ENCODE measurements at places on chromosomes 12 and 14. TPM values are rescaled to one million over a fixed set of nuclear protein-coding genes. Genes with fewer than 3 reads are reported as not detected.

DNA sequence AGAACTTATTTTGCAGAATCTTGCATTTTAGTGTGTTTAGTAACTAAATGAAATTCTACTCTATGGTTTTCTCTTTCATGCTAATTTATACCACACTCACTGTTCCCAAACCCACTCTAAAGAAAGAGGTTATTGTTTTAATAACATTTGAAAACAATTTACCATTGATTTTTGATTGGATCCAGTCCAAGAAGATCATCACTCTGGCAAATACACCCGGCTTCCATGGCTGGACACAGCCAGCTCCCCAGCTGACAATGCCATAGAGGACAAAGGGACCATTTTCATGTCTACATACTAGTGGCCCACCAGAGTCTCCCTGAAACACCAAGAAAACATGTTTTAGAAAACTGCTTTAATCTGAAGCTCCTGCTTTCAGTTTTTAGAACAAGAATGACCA is 42.4 kb downstream of the OVCH1 start:
- no peak for DNase-seq

PCED1B gene
- total RNA-seq, result 5.1 TPM

- DNase-seq, result no peak
Measured at GRCh38 chr12:20508962-20509361, 140.6 kb downstream of the PDE3A start.

- no peak for DNase-seq
Measured at GRCh38 chr14:26663506-26663905, 65.7 kb upstream of the NOVA1 start.

DNA sequence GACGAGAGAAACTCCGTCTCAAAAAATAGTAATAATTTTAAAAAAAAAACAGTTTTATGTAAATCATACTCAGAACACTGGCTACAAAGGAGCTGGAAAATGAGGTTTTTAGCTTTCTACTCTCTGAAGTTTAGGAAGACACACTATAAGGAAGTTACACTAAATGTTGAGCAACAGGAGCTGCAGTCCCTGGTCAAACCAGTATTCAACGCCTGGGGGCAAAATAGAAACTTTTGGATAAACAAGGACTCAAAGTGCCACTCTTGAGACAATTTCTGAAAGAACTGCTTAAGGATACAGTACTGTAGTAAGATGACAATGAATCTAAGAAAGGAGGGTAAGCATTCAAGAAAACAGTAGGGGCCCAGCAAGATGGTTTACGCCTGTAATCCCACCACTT is 29.3 kb downstream of the ACTR6 start:
- DNase-seq, result no peak

FITM1 gene
- not detected for total RNA-seq

PRB2 gene
- total RNA-seq, result not detected

DNA sequence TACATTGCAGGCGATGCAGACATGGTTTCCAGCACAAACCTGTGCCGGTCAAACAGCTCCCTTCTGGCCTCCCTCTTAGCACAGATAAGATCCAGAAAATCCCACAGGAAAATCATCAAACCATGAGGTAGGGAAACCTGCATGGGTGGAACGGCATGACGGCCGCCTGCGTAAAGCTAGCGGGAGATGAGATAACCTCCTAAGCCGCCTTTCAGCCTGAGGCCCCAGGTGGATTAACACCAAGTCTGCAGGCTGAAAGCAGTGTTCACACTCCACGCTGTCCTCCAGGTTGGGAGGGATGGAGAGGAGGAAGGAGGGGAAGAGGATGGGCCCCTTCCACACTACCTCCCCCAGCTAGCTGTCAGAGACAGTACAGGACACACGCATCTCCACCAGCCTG is 63.8 kb downstream of the TSPAN11 start:
- no peak for DNase-seq

DNA sequence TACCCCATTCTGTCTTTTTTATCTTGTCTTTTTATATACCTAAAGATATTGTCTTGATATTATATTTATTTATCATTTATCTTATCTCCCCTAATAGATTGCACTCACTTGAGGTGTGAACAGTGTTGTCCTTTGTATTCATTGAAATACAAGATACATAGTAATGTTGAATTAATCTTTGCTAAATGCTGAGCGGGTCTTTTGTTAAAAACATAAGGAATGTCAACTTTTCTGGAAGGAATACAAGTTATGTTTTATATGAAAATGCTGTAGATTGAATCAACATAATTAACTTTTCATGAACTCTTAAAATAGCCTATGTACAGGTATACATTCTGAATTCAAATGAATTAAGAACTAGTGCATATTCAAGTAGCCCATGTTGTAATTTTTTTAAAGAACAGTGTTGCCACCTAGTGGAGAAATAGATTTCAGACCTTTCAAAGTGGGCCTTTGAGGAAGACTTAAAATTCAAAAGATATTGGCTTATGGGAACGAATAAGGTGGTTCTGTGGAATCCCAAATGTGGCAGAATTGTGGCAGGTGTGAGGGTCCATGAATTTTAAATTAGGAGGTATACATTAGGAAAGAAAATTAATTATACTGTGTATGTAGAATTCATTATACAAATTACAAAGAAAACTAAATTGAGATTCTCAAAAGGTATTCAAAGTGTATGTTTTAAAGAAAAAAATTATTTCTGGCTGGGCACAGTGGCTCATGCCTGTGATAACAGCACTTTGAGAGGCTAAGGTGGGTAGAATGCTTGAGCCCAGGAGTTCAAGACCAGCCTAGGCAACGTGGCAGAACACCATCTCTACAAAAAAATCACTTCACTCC is 19.1 kb downstream of the BBOF1 start:
- peak; percentile 73 for DNase-seq

DNA sequence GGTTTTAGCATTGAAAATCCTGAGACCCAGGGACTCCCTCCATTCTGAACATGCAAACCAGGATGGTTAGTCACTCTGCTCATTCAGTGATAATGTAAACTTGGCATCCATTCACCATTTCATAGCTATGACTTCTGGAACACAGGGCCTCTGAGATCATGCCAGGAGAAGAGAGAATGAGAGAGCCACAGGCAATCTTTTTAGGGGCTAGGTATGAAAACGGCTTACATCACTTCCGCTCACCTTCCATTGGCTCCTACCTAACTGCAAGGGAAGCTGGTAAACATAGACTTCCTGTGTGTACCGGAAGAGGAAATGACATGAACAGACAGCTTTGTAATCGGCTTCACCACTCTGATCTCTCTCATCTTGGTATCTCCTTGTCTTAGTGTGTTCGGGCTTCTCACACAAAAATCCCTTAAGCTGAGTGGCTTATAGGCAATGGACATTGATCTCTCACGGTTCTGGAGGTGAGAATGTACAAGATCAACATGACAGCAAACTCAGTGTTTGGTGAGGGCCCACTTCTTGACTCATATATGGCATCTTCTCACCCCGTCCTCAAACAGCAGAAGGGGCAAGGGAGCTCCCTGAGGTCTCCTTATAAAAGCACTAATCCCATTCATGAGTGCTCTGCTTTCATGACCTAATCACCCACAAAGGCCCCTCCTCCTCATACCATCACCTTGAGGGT is 465.9 kb upstream of the TBX3 start:
- DNase-seq, result no peak

- DNase-seq, result no peak
Measured at GRCh38 chr12:53059434-53060063, 9.7 kb downstream of the TNS2 start.

TBX5 gene
- 0.21 TPM for total RNA-seq

GRCh38 chr14:70907996-70908934 is 1.0 kb downstream of the PCNX1 start:
- DNase-seq, result peak; percentile 92

- DNase-seq, result no peak
Measured at GRCh38 chr12:45304514-45305178, 88.8 kb downstream of the ANO6 start.

LUM gene
- not detected for total RNA-seq

- no peak for DNase-seq
Measured at GRCh38 chr12:29012673-29013072, 136.4 kb upstream of the FAR2 start.

DNA sequence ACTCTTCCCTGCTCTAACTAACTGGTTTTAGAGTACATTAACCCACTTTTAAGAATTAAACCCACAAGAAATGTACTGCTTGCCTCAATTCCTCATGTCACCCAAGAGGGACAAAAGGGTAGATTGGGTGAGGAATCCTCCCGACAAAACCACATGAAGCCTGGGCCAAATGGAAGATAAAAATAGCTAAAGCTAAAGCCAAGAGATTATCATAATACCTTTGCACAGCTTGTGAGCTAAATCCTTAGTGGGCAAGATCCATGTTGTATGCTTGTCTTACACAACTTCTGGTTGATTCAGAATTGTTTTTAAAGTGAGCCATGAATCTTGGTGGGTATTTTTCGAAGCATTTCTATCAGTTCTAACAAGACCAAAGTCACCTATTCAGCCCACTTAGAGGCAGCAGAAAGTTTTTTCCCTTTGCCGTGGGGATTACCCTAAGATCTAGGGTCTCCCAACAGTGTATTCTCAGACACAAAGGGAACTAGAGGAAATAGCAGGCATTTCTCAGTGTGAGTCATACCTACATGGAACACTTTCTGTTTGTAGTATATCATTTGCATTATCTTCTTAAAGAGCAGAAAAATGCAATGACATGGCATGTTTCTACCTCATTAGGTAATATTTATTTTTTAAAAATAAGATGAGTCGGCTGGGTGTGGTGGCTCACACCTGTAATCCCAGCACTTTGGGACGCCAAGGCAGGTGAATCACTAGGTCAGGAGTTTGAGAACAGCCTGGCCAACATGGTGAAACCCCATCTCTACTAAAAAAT is 616.6 kb downstream of the KCNH5 start:
- no peak for DNase-seq

NTN4 gene
- total RNA-seq, result 3.3 TPM

PRKCH gene
- 10.0 TPM for total RNA-seq

- DNase-seq, result no peak
Measured at GRCh38 chr12:111204788-111205241, 164.1 kb downstream of the PHETA1 start.

GRCh38 chr12:18430425-18431048 is 169.2 kb downstream of the PIK3C2G start:
- peak; percentile 78 for DNase-seq

PZP gene
- total RNA-seq, result not detected

GRCh38 chr12:131591714-131592709 is 118.9 kb upstream of the SFSWAP start:
- no peak for DNase-seq

DNA sequence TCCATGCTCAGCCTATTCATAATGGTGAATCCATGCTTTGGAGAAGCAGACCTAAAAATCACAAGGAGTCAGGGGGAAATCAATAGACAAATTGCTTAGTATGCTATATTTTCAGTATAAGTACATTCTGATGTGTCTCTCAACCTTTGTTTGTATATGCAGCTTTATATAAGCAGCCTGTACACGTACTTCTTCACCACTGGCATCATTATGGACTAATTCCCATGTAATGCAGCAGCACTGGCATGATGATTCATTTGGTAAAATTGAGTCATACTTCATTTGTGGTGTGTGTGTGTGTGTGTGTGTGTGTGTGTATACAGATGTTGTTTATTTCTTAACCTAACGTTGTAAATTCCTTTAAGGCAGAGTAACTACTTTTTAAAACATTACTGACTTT is 10.9 kb downstream of the DCP1B start:
- no peak for DNase-seq

CIDEB gene
- total RNA-seq, result 4.6 TPM

DNA sequence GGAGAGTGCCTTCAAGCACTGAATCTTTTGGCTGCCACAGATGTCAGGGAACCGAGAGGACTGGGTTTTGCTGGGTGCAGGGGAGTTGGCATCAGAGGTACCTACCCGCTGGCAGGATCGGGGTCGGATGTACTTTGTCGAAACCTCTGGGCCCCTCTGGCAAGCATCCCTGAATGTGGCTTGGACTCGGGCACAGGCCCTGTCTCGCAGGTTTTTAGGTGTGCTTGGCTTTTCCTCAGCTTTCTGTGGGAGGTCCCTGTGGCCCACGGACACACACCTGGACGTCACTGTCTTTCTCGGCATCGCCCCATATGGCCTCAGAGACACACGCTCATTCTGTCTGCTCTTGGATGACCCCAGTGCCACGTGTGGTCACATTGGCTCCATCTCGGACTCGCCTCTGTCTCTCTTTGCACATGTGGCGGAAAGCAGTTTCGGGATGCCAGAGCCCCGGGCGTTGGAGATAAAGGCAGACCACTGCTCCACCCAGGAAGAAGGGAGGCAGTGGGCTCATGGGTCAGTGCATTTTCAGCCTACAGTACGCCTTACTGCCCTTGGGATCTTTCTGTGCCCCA is 769.6 kb upstream of the ALG10B start:
- no peak for DNase-seq

DNA sequence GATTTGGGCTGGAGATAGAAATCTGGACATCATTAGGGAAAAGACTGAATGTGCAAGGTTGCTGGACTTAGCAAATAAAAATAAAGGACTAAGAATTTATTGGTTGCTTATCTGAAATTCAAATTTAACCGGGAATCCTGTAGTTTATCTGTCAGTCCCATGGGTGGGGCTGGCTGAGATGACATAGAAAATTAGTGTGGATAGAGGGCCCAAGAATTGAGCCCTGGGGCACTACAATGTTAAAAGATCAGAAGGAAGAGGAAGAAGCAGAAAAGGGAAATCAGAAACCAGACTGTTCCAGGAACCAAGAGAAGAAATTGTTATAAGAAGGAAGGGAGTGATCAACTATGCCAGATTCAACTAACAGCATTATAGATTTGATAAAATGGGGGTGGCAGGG is 96.7 kb upstream of the CCDC196 start:
- no peak for DNase-seq

KRT7 gene
- total RNA-seq, result 9.4 TPM

GRCh38 chr12:131202592-131203378 is 249.1 kb downstream of the ADGRD1 start:
- DNase-seq, result no peak

DNA sequence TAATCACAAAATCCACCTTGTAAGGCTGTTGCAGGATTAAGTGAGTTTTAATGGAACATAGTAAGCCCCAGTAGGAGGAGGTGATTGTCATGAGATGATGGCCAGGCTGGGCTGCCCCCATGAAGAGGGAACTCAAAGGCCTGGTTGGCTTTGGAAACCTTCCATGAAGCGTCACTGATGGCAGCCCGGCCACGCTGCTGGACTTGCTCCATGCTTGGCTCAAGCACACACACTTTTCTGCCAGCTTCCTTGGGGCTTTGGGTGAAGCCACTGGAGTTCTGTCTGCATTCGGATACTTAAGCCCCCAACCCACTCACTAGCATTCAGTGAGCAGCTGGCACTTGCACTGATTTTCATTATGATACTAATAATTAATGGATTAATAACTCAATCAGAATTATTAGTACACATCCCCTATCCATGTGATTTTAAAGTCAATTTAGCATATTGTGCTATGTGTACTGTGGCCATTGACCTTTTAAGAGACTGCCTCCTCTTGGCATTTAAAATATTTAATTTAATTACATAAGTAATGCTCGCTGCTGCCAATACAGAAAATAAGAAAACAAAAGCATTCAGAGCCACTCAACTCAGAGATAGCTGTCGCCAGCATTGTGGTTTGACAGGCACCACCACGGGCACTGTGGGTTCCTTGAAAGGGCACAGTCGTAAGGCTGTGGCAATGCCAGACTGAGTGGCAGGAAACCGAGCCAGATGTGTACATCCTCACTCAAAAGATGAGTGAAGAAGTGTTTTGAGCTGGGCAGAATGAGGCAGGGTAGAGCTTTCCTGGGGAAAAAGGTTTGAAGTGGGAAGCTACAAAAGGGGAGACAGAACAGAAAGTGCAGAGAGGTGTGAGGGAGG is 15.9 kb downstream of the KRT85 start:
- no peak for DNase-seq

TAS2R31 gene
- 6.1 TPM for total RNA-seq

SLC7A8 gene
- 105 TPM for total RNA-seq
